Tibial nerve (tissue), 4 donors: ENCODE measurements at places on chromosomes 2 and 18. TPM values are rescaled to one million over a fixed set of nuclear protein-coding genes. Genes with fewer than 3 reads are reported as not detected.

GRCh38 chr2:28488083-28488830 lies 7.6 kb upstream of the PLB1 start:
- no peak for DNase-seq
- H3K4me1 ChIP-seq, result no peaks in the 10 kb centered on the region
- no peak overlapping the region for H3K27ac ChIP-seq

- no peak for DNase-seq
- H3K27me3 ChIP-seq, result no peaks in the 10 kb centered on the region
- H3K4me3 ChIP-seq, result no peak overlapping the region
- no peaks in the 10 kb centered on the region for H3K36me3 ChIP-seq
- no peaks in the 10 kb centered on the region for H3K4me1 ChIP-seq
Observed at GRCh38 chr2:239165206-239165831, 235.5 kb downstream of the HDAC4 start.

- H3K36me3 ChIP-seq, result no peaks in the 10 kb centered on the region
- H3K4me1 ChIP-seq, result peaks cover 39% of the 10 kb centered on the region
- no peak for DNase-seq
- no peak overlapping the region for H3K4me3 ChIP-seq
Observed at GRCh38 chr2:239239607-239240413, 161.0 kb downstream of the HDAC4 start.

GRCh38 chr2:42881732-42882131 lies 89.3 kb upstream of the HAAO start:
- H3K4me3 ChIP-seq, result no peak overlapping the region
- no peak for DNase-seq
- no peaks in the 10 kb centered on the region for H3K36me3 ChIP-seq
- H3K4me1 ChIP-seq, result peaks cover 12% of the 10 kb centered on the region
- H3K27ac ChIP-seq, result peak overlapping the region; percentile 56

- H3K36me3 ChIP-seq, result no peaks in the 10 kb centered on the region
- H3K27me3 ChIP-seq, result no peaks in the 10 kb centered on the region
- no peaks in the 10 kb centered on the region for H3K4me1 ChIP-seq
- DNase-seq, result no peak
- H3K27ac ChIP-seq, result no peak overlapping the region
Observed at GRCh38 chr2:144030791-144031190, 489.1 kb downstream of the ZEB2 start.

DNA sequence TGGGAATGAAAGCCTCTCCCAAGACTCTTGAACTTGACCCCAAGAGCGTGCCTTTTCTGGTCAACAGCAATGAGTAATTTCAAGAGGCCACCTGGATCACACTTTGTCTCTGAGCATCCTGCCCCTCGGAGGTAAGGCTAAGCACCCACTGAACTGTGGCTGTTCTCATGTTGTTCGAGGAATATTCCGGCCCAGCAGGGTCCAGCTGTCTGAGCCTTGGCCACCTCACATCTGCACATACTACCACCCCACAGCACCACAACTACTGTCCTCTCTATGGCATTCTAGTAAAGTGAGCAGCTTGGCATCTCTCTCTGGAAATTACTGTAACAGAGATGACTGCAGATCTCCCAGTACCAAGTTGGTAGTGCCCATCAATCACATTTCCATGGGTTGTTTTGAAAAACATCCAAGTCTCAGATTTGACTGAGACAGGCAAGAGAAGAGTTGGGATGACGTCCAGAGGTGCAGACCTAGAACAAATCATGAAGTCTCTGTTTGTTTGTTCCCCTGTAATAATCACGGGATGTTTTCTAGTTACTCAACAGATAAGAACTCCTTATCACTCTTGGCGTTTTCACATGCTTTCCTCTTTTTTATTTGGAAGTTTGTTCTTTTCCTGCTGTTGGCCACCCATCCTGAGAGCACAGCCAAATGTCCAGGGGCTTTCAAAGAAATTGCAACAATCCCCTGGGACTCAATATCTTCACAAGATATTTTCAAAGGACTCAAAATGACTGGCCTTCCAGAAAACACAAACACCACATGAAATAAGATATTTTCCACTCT lies 336.0 kb upstream of the TNP1 start:
- H3K4me1 ChIP-seq, result no peaks in the 10 kb centered on the region
- no peak overlapping the region for H3K4me3 ChIP-seq
- H3K27ac ChIP-seq, result no peak overlapping the region
- H3K27me3 ChIP-seq, result no peaks in the 10 kb centered on the region

DNA sequence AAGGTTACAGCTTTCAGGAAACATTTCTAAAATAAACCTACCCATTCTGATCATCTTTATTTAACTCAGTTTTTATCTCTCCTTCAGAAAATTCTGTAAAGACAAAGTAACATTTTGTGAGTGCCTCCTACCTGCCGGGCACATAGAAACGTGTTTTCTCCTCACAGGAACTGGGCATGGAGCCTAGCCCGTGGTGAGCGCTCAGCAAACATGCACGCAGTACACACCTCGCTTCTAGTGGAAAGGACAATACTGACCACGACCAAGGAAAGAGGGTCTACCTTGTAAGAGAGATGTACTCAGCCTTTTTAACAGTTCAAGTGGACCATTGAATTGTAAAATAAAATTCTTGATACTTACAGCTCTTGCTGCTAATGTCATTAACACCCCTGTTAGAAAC lies 24.8 kb upstream of the KIDINS220 start:
- no peaks in the 10 kb centered on the region for H3K4me1 ChIP-seq
- no peak overlapping the region for H3K4me3 ChIP-seq
- H3K36me3 ChIP-seq, result no peaks in the 10 kb centered on the region
- no peaks in the 10 kb centered on the region for H3K27me3 ChIP-seq
- DNase-seq, result no peak

GRCh38 chr2:206708286-206708685 lies 9.9 kb downstream of the DYTN start:
- H3K4me3 ChIP-seq, result no peak overlapping the region
- DNase-seq, result no peak
- no peaks in the 10 kb centered on the region for H3K36me3 ChIP-seq

- no peaks in the 10 kb centered on the region for H3K4me1 ChIP-seq
- H3K36me3 ChIP-seq, result no peaks in the 10 kb centered on the region
- H3K27ac ChIP-seq, result no peak overlapping the region
- no peak for DNase-seq
- no peak overlapping the region for H3K4me3 ChIP-seq
Observed at GRCh38 chr2:8022908-8023640, 658.8 kb upstream of the ID2 start.

DNA sequence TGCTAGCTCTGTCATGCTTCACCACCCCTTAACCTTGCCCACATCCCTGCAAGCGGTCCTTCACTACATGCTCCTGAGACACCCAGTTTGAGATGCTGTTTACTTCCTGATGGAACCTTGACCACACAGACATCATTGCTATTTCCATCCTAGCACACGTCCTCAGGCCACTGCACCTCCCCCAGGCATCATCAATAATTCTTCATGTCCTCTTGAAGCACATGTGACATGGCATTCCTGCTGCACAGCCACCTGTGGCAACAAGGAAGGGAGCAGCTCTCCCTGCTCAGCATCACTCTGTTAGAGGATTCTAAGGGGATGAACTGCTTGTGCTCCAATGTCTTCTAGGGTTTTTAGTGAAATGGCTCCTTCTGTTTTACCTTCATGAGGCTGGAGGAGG lies 26.1 kb upstream of the ST3GAL5 start:
- no peaks in the 10 kb centered on the region for H3K27me3 ChIP-seq
- H3K36me3 ChIP-seq, result no peaks in the 10 kb centered on the region
- H3K4me1 ChIP-seq, result no peaks in the 10 kb centered on the region

- no peak overlapping the region for H3K27ac ChIP-seq
- DNase-seq, result no peak
- H3K4me1 ChIP-seq, result no peaks in the 10 kb centered on the region
- H3K36me3 ChIP-seq, result no peaks in the 10 kb centered on the region
- no peaks in the 10 kb centered on the region for H3K27me3 ChIP-seq
Observed at GRCh38 chr2:100653449-100654035, 90.7 kb downstream of the PDCL3 start.

- H3K36me3 ChIP-seq, result no peaks in the 10 kb centered on the region
- H3K4me1 ChIP-seq, result no peaks in the 10 kb centered on the region
- H3K4me3 ChIP-seq, result no peak overlapping the region
- no peaks in the 10 kb centered on the region for H3K27me3 ChIP-seq
- no peak for DNase-seq
Observed at GRCh38 chr2:224999754-225000153, 42.5 kb downstream of the DOCK10 start.

GRCh38 chr2:235848055-235848454 lies 320.1 kb downstream of the GBX2 start:
- no peak overlapping the region for H3K4me3 ChIP-seq
- H3K36me3 ChIP-seq, result peaks cover 12% of the 10 kb centered on the region
- no peak for DNase-seq
- H3K4me1 ChIP-seq, result no peaks in the 10 kb centered on the region

DNA sequence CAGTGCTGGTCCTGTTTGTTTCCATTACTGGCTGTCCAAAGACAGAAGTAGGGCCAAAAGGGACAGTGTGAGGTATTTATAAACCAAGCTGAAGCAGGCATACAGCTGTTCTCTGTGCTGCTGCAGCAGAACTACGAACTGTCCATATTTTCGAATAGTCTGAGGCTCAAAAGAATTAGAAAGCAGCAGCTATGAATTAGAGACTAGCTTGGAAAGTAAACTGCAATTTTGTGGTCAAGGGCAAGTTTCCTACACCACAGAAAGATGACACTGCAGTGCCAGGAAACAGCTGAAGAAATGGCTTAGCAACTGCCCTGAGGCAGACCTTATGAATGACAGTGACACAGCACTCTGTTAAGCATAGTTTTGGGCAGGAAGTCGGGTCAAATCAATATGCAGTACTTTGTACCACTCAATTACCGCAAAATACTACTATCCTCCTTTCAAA lies 125.3 kb downstream of the TMEM131 start:
- H3K36me3 ChIP-seq, result no peaks in the 10 kb centered on the region
- no peak for DNase-seq
- H3K27me3 ChIP-seq, result no peaks in the 10 kb centered on the region
- no peak overlapping the region for H3K4me3 ChIP-seq

DNA sequence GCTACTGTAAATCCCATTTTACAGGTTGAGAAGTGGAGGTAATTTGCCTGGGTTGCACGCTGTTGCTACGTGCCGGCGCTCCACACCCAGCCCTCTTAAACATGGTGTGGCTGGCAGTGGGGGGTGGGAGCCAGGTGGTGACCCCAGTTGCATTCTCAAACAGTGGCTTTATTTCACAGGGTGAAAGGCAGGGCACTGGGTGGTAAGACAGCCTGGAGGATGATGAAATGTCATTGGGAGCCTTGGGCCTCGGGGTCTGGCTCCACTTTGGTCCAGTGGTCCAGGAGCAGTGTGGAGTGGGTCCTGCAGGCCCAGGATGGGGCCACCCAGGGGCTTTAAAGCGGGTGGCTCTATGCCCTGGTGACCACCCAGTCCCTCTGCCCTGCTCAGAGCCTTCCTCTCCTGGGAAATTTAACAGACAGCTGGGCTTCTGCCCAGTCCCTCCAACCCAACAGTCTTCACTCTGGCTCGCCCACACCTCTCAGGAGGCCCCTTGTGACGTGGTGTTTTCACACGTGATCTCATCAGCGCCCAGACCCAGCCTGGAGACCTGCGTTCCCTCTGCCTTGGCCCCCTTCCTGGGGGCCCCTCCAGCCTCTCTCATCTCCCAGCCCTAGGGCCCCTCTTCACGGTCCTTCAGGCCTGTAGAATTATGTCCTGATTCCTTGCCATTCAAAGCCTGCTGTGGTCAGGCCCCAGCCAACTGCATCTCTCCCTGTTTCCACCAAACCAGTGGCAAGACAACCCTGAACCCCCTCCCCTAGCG lies 92.5 kb downstream of the INHBB start:
- H3K4me3 ChIP-seq, result no peak overlapping the region
- no peaks in the 10 kb centered on the region for H3K4me1 ChIP-seq
- no peak for DNase-seq
- H3K27me3 ChIP-seq, result peaks cover 75% of the 10 kb centered on the region

DNA sequence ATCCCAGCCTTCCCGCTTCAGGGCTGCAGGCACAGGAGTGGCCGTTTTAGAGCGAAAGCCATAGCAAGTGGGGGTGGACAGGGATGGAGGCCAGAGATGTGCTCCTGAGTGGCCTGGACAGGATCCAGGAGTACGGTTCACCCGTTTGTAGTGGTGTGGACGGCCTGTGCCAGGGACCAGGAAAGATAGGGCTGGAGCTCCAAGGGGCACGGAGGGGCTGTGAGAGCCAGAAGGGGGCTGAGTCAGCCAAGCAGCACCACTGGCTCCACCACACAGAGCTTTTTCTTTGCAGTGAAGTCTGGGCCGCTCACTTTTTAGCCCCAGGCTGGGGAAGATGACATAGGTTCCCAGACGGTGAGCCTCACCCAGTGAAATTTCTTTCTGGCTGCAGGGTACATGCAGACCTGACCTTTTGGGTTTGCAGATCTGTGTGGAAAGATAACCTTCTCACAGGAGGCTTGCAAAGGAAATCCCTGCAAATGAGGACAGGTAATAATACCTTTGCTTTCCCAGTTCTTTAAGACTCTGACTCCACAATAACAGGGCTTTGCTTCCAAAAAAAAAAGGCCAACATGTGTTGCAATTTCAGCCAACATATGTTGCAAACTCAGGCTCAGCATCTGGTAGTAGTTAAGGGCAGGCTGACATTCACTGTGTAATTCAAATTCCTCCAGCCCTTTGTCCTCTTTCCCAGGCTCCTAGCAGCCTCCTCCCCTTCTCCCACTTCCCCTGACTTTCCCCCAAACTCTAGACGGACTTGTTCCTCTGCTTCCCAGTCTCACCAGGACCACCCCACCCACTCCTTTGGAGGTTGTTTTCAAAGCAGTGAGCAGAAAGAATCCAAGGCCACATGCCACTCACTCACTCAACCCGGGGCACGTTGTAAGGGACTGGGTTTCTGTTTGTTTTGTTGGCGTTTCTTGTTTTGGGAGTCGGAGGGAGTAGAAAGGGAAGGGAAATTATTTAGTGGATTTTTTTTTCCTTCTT lies 20.3 kb upstream of the LAPTM4A start:
- no peaks in the 10 kb centered on the region for H3K27me3 ChIP-seq
- H3K4me1 ChIP-seq, result peaks cover 43% of the 10 kb centered on the region
- peak overlapping the region; percentile 1 for H3K4me3 ChIP-seq
- DNase-seq, result peak; percentile 58
- H3K27ac ChIP-seq, result peak overlapping the region; percentile 72

GRCh38 chr2:147082850-147083522 lies 761.8 kb upstream of the ACVR2A start:
- no peak for DNase-seq
- H3K27me3 ChIP-seq, result no peaks in the 10 kb centered on the region
- H3K27ac ChIP-seq, result peak overlapping the region; percentile 49
- no peaks in the 10 kb centered on the region for H3K36me3 ChIP-seq
- peaks cover 20% of the 10 kb centered on the region for H3K4me1 ChIP-seq

- DNase-seq, result no peak
- no peaks in the 10 kb centered on the region for H3K36me3 ChIP-seq
- peaks cover 3% of the 10 kb centered on the region for H3K4me1 ChIP-seq
- no peak overlapping the region for H3K4me3 ChIP-seq
- H3K27ac ChIP-seq, result no peak overlapping the region
- no peaks in the 10 kb centered on the region for H3K27me3 ChIP-seq
Observed at GRCh38 chr2:144325086-144325485, 194.8 kb downstream of the ZEB2 start.

- DNase-seq, result no peak
- H3K4me3 ChIP-seq, result no peak overlapping the region
- H3K27ac ChIP-seq, result no peak overlapping the region
- H3K27me3 ChIP-seq, result no peaks in the 10 kb centered on the region
Observed at GRCh38 chr2:30664761-30665358, 142.4 kb downstream of the CAPN13 start.

The SERPINB12 gene
- not detected for total RNA-seq

The ITGAV gene
- 98.3 TPM for total RNA-seq

The CD8B gene
- total RNA-seq, result not detected

The CLIP4 gene
- 71.4 TPM for total RNA-seq

The BMPR2 gene
- 50.0 TPM for total RNA-seq

The CCDC150 gene
- 3.0 TPM for total RNA-seq

The CDCA7 gene
- 1.8 TPM for total RNA-seq

The PCARE gene
- 0.21 TPM for total RNA-seq

The SCG2 gene
- total RNA-seq, result not detected

The CYP27A1 gene
- 92.4 TPM for total RNA-seq

The RBKS gene
- 4.9 TPM for total RNA-seq

The UBE2F gene
- total RNA-seq, result 35.1 TPM

The RAX gene
- not detected for total RNA-seq

The SCN7A gene
- 263 TPM for total RNA-seq
